ENCODE measurements at places on chromosomes 1 and 21.

GRCh38 chr1:165899461-165899941, 72.1 kb downstream of the UCK2 start:
- DNase-seq = no peak

DNA sequence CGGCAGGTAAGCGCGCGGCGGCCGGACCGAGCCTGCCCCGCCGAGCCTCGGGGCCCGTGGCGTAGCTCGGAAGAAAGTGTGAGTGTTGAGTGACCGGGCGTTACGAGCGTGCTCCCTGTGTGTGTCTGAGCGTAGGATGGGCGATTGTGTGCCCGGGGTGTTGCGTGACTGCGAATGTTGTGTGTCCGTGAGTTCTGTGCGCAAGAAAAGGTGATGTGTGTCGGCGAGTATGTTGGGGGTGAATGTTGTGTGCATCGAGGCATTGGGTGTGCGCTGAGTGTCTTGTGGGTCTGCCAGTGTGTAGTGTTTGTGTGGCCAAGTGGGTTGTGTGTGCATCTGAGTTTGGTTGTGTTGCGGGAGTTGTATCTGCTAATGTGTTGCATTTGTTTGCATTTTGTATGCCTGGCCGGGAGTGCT, 398 bp downstream of the PTPRU start:
- no peak for DNase-seq

GRCh38 chr1:200362421-200362820, 47.4 kb downstream of the ZNF281 start:
- DNase-seq = no peak

DNA sequence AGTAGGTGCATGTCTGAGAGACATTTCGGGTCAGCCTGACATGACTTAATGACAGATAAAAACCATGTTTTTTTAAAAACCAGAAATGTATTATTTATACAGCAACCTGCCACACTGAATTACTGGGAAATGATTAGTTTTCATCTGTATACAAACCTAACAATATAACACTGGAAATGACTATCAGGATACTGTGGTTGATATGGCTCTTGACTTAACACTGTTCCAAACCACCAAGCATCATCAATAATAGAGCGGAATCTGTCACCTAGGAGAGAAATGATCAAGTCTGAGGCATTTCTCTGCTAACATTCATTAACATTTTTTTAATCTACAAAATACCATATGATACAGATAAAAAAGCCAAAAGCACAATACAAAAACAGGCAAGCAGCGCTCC, 41.7 kb upstream of the PSMG1 start:
- DNase-seq = no peak

DNA sequence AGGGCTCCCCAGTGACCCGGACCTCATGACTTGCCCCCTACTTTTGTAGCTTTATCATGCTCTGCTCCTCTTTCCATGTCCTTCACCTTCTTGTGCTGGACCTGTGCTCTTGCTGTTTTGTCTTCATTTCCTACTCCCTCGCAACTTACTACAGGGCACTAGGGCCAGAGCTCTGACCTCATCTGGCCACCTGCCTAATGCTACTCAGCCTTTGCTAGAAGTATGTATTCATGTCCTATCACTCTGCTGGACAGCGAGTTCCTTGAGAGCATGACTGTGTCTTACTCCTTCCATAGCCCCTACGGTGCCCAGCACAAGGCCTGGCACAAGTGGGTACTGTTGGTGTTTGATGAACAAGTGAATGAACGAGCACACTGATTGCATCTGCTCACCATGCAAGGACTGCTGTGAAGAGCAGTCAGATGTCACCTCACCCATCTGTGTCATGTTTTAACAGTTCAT, 1.9 kb downstream of the MTFR1L start:
- DNase-seq = peak; percentile 56

GRCh38 chr1:176119549-176119948, 87.5 kb downstream of the COP1 start:
- no peak for DNase-seq

DNA sequence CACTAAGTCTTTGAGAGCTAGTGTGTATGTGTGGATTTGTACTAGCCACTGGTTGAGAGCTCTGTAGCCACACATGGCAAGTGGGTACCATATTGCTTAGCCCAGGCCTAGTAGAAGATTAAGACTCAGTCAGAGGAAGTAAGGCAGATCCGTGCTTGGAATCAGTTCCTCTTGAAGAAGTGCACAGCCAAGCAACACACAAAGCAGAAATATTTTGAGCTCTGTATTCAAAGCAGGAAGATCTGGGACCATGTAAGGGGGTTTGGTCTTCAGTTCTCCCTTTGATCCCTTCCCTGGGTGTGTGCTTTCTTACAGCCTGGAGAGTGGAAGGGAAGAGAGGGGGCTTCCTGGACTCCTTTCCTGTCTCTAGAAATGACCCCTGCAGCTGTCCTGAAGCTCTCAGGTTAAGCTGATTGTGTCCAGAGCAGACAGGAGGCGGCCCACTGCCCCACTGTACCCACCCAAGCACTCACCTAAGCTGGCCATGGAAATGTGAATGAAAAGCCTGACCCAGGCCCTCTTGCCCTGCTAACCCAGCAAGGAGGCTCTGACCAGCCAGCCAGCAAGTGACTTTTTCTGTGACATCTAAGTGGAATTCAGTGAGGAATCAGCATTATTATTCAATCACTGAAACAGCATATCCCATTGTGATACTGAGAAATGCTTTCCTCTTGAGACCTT, 3.6 kb downstream of the ETS2 start:
- no peak for DNase-seq

DNA sequence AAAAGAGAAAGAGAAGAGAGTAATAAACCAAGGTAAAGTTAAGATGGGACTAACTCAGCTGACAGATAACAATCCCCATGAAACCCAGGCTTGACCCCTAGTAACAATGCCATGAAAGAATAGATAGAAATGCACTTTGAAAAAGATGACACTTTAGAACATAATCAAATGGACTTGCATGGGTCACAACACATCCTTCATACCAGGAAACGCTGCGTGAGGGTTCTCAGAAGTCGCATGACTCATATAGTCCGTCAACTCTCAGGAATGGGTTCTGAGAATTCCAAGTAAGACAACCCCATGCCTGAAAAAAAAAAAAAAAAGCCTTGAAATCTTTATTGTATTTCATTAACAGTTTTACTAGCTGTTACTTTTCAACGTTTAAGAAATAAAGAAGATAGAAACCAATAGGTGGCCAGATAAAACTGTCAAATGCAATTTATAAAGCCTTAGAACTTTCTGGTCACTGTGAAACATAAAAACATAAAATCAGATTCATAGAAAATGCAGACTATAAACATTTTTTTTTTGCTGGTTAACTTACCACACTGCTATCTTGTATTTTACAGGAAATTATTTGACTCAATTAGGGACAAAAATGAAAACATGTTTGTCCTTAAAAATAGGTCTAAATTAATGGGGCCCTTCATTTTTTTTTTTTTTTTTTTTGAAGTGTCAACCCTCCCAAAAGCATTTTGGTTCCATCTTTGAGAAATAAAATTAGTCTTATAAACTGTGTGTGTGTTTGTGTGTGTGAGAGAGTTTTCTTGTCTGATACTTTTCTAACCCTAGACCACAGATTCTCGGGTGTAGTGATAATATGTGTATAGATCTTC, 202.1 kb downstream of the NCAM2 start:
- peak; percentile 61 for DNase-seq

- DNase-seq = no peak
Measured at GRCh38 chr1:109011335-109011734, 30.6 kb downstream of the WDR47 start.

GRCh38 chr1:55654171-55654570, 439.0 kb upstream of the USP24 start:
- no peak for DNase-seq

GRCh38 chr1:188155261-188155660, 1326.5 kb downstream of the PLA2G4A start:
- DNase-seq = no peak

DNA sequence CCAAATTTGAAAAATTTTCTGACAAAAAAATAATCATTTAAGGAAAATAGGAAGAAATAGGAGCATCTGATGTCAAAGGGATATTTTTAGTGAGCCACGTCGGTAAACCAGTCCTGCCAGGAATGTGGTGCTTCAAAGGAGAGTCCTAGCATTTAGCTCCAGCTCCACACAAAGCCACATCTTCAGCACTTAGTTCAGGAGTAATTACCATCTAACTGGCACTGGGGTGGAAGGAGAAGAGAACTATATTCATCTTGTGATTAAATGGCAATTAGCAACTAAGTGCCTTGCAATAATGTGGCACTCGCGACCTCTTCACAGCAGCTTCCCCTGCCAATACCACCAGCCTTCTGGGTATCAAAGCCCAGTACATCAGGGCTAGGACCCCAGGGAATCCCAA, 409.1 kb downstream of the SETD4 start:
- no peak for DNase-seq

DNA sequence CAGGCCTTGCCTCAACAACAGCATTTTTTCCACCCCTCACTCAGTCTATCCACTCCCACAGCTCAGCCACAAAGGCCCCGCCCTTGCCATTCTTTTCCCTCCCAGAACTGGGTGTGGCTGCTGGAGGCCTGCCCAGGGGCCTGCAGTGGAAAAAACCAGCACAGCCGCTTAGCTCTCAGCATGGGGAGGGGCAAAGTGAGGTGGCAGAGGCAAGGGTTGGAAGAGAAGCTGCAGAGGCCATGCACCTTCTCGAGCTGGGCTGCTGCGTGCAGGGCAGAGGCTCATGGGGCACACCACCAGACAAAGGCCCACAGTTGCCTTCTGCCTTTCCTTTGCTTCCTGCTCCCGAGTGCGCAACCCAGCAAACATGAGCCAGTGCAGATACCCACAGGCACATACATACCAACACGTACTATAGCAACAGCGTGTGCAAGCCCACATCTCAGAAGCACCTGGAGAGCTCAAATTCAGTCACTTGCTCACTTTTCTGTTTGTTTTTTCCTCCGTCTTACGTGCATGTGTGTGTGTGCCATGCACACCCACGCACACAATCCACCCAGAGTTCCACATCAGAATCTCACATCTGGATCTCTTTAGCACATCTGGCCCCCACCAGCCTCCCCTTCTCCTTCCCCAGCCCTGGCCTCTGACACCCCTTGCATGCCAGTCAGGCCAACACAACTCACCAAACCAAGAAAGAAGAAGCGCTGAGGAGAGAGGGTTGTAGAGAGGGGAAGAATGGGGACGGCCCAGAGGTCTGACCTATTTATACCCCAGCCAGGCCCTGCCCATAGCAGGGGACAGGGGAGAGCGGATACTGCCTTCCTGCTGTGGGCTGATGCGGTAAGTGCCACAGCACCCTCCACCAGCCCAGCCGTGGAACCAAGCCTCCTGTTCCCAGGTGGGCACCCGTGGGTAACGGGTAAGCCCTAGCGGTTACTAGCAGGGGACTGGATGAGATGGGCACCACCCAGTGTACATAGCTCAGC, at the start of gene S100A4:
S100A4 (minus strand) TSS at position 740 of the 989 bp plus-strand sequence. CDS start 1,012 bp downstream, outside the sequence.
- DNase-seq = peak; percentile 89

DNA sequence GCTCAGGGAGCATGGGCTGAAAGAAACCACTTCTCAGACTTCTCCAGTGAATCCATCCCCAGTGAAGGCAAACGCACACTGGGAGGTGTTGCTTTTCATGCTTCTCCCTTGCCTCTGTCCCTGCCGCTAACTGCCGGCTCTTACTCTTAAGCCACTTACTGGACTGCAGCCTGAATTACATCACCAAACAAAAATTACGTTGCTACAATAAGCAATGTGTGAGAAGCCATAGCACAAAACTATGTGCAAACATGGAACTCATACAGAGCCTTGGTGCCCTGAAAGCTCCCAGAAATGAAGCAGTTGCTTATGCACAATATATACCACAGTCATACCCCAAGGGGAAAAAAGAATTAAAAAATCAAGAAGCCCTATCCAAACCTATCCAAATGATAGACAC, 375.2 kb downstream of the KCNH1 start:
- DNase-seq = no peak

- DNase-seq = no peak
Measured at GRCh38 chr1:73943270-73943669, 254.7 kb downstream of the LRRIQ3 start.

DNA sequence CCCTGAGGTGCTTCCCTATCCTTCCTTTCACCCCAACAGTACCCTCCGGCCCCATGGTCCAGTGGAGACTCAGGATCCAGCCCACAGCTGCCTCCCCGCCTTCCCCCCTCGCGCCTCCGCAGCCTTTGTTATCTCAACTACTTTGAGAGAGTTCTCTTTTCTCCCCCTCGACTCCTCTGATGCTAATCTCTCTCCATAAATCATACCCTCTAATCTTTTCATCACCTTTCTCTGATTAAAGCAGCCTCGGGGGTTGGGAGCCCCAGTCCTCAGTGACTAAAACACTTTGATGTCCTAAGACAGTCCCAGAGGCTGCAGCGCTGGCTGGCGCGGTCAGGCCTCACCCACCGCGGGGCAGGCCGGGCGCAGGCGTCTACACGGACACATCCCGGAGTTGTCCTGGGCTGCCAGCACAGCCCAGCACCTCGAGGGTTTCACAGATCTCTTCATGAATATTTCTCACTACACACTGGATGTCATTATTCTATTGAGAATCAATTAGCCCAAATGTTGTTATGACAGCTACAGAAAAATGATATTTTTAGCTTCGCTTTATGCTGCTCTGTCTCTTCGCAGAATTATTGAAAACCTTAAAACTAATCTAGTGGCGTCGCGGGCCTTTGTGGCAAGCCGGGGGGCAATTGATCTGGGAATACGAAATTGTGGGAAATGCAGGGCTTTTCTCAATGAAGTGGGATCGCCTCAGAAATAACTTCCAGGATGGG, 289.5 kb downstream of the RRAGC start:
- DNase-seq = no peak

DNA sequence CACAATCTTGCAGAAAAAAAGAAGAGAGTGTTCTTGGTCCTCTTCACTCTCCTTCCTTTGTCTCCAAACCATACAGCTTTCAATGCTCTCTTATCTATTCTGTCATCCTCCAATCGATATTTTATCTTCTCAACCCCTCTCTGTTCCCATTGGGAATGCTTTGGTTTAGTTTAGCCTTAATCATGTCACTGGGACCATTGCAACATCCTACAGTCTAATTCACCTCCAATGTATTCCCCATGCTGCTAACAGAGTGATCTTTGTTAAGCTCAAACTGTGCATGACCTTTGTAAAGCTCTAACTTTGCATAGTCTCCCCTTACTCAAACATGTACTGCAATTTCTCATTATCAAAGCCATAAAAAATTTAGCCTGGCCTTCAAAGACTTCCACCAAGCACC, 2.9 kb downstream of the MPL start:
- DNase-seq = no peak

- DNase-seq = no peak
Measured at GRCh38 chr1:59026472-59026948, 242.7 kb upstream of the JUN start.

GRCh38 chr1:57844382-57844980, 420.6 kb upstream of the DAB1 start:
- DNase-seq = no peak

GRCh38 chr21:16422702-16423101, 692.9 kb downstream of the USP25 start:
- DNase-seq = no peak

DNA sequence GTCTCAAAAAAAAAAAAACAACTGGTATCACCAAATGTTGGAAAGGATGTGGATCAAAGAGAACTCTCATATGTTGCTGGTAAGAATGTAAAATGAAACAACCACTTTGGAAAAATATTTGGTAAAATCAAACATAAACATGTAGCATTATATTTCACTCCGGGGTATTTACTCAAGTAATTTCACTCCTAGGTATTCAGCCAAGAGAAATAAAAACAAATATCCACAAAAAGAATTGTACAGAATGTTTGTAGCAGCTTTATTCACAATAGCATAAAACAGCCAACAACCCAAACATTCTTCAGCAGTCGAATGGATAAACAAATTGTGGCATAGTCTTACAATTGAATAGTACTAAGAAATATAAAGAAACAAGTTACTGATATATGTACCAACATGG, 32.4 kb upstream of the ZSWIM5 start:
- DNase-seq = no peak

Data from hepatic stellate cell (primary cell).